Stimulated activated CD8-positive, alpha-beta memory T cell treated with anti-CD3 and anti-CD28 coated beads, Interleukin-4, amount 100 ng/mL, for 1 hour (primary cell): ENCODE measurements at places on chromosomes 6 and 20.

- DNase-seq: no peak
Observed at GRCh38 chr6:50021894-50022293, at the start of gene DEFB110. DEFB110 (minus strand) TSS chr6:50021994; CDS start chr6:50021935, 59 bp downstream.

- no peak for DNase-seq
Observed at GRCh38 chr6:158011478-158011920, 29.8 kb downstream of the SYNJ2 start.

- DNase-seq: no peak
Observed at GRCh38 chr20:57148263-57148662, 118.2 kb downstream of the BMP7 start.

GRCh38 chr6:163525926-163526325, 111.4 kb downstream of the QKI start:
- no peak for DNase-seq

GRCh38 chr6:68638230-68638900, 3.3 kb downstream of the ADGRB3 start:
- DNase-seq: no peak

- no peak for DNase-seq
Observed at GRCh38 chr6:169174516-169175359, 78.9 kb downstream of the THBS2 start.

GRCh38 chr6:19906171-19906570, 69.0 kb downstream of the ID4 start:
- DNase-seq: no peak

- no peak for DNase-seq
Observed at GRCh38 chr6:21100991-21101390, 492.6 kb upstream of the SOX4 start.

DNA sequence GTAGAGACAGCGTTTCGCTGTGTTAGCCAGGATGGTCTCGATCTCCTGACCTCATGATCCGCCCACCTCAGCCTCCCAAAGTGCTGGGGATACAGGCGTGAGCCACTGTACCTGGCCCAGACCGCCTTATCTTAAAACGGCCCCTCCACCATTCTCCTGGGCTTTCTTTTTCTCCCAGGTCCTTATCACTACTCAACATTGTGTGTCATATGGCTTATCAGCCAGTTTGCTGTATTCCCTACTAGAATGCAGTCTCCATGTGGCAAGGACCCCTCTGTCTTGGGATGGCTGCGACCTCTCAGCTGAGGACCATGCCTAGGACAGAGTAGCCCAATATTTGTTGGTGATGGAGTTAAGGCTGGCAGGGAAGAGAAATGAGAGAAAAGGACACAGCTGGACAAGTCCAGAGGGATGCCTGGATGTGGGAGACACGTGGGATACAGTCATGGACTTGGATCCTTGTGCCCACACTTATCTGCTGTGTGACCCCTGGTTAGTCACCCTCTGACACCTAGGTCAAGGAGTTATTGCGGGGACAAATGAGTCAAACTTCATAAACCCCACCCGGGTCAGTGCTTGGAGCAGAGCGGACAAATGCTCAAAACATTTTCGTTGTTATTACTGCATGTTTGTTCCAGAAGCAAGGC, 24.0 kb downstream of the ADA start:
- DNase-seq: no peak

- DNase-seq: no peak
Observed at GRCh38 chr6:31091680-31092079, 20.7 kb downstream of the C6orf15 start.
